Stimulated activated CD4-positive, alpha-beta T cell treated with anti-CD3 and anti-CD28 coated beads, TNF-alpha, amount 100 ng/mL, for 4 hours (primary cell): ENCODE measurements at places on chromosomes 7 and 10.

GRCh38 chr10:51651063-51651462 lies 48.3 kb downstream of the CSTF2T start:
- no peak for DNase-seq

DNA sequence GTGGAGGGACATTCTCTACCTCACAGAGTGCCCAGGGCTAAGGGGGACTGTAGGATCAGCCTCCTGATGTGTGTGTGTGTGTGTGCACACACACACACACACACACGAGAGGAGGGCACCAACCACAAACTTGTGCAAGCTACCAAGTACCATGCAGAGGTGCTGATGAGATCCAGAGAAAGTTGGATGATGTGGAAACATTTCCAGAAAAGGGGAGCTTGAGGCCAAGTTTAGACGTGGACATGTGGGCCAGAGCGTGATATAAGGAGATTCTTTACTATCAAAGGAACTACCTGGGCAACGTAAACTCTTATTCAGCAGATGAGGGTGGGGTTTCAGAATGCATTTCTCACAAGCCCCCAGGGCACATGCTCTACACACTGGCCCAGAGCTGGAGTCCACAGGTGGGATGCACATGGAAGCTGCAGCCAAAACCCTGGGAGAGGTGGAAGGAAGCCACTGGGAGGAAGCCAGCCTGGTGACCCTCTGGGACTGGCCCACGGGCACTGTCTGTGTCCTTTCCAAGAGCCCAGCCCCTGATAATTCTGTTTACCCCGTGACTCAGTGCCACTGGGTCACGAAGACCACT lies 53.5 kb downstream of the DLG5 start:
- no peak for DNase-seq

DNA sequence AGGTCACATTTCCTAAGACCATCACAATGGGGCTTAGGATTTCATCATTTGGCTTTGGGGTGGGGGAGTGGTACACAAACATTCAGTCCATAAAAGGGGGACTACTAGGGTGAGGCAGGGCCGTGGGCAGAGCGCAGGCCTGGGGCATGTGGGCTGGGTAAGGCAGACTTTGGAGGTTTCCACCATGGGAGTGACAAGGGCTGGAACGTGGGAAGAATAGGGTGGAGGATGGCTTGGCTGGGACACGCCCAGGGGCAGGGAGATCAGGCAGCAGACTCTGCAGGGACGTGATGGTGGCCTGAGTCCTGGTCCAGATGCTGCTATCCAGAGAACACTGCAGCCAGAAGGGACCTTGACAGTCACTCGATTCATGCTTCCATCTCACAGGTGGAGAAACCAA lies 24.7 kb upstream of the CRHR2 start:
- DNase-seq: no peak

GRCh38 chr10:3948843-3949242 lies 163.8 kb upstream of the KLF6 start:
- DNase-seq: peak; percentile 59

GRCh38 chr7:144730224-144730623 lies 105.6 kb downstream of the TPK1 start:
- DNase-seq: no peak

GRCh38 chr7:108270385-108271015 lies 140.3 kb upstream of the LAMB4 start:
- no peak for DNase-seq

GRCh38 chr7:112503361-112503972 lies 22.7 kb downstream of the LSMEM1 start:
- no peak for DNase-seq

- DNase-seq: no peak
Measured at GRCh38 chr10:46197050-46197449, 89.7 kb upstream of the ANTXRL start.
